ENCODE measurements at places on chromosomes 3 and 15.

- no peak for DNase-seq
These were observed 107.0 kb downstream of the GREM1 start for GRCh38 chr15:32824777-32825176.

DNA sequence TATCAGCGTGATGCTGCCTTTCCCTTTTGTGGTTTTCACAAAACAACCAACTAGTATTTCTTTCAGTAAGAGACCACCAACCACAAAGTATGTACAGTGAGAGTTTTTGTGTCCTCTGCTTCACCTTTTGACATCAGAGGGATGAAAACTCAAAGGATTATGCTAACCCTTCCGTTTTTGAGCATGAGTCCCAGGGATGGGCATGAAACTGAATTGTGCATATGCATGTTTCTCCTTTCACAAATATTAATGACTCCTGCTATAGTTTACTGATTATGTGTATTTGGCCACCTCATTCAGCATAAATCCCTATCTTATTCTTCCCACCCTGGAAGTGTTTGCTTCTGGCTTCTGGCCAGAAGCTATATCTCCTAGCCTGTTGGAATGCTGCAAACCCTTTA is 59.2 kb downstream of the RSRC1 start:
- no peak for DNase-seq

DNA sequence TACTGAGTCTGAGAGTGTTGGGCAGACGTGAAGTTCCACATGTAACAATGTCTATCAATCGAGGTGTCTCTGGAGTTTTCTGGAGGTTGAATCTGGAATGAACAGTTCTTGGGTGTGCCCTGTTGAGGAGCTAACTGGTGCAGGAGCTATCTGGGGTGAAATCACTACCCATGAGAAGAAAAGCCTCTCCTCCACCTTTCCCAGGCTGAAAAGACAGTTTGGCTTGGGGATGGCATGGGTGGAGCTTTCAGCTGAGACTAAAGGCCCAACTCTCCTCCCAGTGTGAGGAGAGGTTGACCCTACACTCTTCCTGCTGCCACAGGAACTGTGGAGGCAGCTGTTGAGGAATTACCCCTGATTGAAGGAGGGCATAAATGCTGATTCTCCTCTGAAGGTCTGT is 54.4 kb upstream of the LRRFIP2 start:
- DNase-seq = no peak

DNA sequence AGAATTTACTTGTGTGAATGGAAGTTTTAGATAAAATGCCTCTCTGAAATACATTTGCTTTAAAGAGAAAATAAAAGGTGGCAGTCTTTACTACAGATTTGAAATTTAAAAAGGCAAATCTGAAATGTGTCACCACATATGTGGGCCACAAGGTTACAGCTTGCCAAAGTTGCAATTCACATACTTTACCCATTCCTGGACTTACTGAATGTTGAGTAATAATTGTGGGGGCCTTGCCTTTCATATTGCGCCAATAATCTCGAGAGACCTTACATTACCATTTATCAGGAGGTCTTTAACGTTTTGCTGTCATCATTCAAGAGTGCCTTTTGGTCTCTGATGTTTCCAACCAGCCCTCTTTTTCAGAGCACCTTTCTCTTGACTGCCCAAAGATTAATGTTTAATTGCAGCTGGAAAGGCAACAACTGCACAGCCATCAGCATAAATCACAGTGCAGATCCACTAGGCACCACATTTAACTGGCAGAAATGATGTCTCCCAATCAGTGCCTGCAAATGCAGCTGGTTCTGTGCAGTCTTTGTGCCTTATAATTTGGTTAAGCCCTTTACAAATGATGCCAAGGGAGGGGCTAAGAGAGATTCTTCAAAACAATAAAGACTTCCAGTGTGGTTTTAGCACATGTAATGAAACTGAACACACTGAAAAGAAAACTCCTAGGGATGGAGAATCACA is 206.8 kb downstream of the MAGI1 start:
- DNase-seq = no peak

DNA sequence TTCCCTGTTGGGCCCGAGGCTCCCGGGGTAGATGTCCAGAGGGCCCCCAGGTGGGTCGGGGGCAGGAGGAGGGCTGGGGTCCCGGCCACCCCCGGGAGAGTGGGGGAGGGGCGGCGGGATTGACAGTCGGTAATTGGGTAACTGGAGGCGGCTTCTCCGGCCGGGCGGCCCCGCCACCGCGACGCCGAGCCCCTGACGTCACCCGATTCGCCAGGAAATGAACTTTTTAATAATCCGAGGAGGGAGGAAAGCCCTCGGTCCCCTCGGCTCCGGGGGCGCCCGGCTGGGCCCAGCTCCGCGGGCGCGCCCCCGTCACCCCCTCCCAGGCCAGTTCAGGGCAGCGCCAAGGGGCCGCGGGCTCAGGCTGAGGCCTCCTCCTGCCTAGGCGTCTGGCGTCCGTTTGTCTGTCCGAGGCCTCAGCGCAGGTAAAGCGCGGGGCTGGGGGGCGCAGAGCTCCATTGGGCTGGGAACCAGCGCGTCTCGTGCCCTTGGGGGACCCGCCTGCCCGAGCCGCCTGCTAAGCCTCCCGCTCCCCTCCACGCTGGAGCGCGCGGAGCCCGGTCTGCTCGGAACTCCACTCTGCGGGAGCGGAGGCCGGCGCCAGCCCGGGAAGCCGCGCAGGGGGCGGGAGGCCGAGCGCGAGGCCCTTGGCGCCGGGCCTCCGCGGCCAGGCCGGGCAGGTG is 3.9 kb downstream of the GATA2 start:
- DNase-seq = no peak

DNA sequence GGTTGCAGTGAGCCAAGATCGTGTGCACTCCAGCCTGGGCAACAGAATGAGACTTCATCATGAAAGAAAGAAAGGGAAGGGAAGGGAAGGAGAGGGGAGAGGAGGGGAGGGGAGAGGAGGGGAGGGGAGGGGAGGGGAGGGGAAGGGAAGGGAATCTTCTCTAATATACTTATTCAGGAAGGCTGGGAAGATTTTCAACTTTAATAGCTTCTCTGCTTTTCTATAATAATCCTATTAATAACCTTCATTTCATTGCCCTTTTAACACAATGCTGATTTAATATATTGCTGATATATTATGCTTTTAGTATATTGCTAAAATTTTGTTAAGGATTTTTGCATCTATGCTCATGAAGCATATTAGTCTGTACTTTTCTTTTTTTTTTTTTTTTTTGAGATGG is 23.4 kb upstream of the RNF7 start:
- no peak for DNase-seq

GRCh38 chr3:71051259-71051595 is 532.3 kb downstream of the FOXP1 start:
- no peak for DNase-seq

Measured in inflammatory macrophage (primary cell).